IMR-90 (cell line): ENCODE measurements at places on chromosomes 7 and 10. TPM values are rescaled to one million over a fixed set of nuclear protein-coding genes. Genes with fewer than 3 reads are reported as not detected.

GRCh38 chr10:79348640-79348988 lies 1.3 kb downstream of the PPIF start:
- no peak for DNase-seq

GRCh38 chr10:12728494-12728893 lies 273.0 kb downstream of the CCDC3 start:
- peak; percentile 26 for DNase-seq

GRCh38 chr7:107966711-107967110 lies 36.2 kb downstream of the LAMB1 start:
- DNase-seq: peak; percentile 85

SOSTDC1 gene
- total RNA-seq: under 0.01 TPM in 1 of 2 replicates, not detected in the other
